A549 treated with CORT108297 at 1 μM for 4 hours (cell line): ENCODE measurements at places on chromosomes 11 and 22. TPM values are rescaled to one million over a fixed set of nuclear protein-coding genes. Genes with fewer than 3 reads are reported as not detected.

Gene C11orf24
- 52.8 to 64.1 TPM (median 63.3 TPM) in 5 replicates for total RNA-seq

Gene KRTAP5-1
- not detected in 5 replicates for total RNA-seq

Gene LRP4
- 7.2 to 8.7 TPM (median 7.2 TPM) in 5 replicates for total RNA-seq

Gene XPNPEP3
- 6.4 to 10.2 TPM (median 8.9 TPM) in 5 replicates for total RNA-seq

Gene SCGB1A1
- 0.23 to 0.45 TPM in 2 of 5 replicates, not detected in the others for total RNA-seq

Gene LRRC74B
- total RNA-seq = not detected in 5 replicates

Gene THY1
- total RNA-seq = 11.6 to 15.3 TPM (median 13.7 TPM) in 5 replicates

Gene KRTAP5-8
- 0.12 TPM in 1 of 5 replicates, not detected in the others for total RNA-seq
